ENCODE measurements at places on chromosomes 12 and 14.

- DNase-seq = no peak
Observed at GRCh38 chr12:23576372-23576771, 373.1 kb downstream of the SOX5 start.

DNA sequence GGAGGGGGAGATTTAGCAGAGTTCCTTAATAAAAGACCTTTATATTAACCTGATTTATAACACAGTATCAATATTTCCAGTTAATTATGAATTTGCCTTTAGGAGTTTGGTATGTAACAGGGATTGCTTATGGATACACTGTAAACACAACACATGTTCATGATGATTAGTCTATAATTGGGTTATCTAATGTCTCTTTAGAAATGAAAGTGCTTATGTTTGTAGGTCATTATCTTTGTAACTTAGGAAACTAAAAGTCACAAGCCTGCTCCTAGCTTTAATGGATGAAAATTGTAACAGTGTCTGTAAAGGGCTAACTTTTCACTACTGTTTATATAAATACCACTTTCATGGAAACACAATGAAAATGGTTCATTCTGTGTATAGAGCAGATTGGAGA is 9.4 kb downstream of the PDE3A start:
- DNase-seq = no peak

GRCh38 chr12:59182658-59183455 is 262.6 kb upstream of the LRIG3 start:
- DNase-seq = peak; percentile 77

GRCh38 chr12:54579696-54580333 is 8.6 kb downstream of the PPP1R1A start:
- DNase-seq = peak; percentile 84

DNA sequence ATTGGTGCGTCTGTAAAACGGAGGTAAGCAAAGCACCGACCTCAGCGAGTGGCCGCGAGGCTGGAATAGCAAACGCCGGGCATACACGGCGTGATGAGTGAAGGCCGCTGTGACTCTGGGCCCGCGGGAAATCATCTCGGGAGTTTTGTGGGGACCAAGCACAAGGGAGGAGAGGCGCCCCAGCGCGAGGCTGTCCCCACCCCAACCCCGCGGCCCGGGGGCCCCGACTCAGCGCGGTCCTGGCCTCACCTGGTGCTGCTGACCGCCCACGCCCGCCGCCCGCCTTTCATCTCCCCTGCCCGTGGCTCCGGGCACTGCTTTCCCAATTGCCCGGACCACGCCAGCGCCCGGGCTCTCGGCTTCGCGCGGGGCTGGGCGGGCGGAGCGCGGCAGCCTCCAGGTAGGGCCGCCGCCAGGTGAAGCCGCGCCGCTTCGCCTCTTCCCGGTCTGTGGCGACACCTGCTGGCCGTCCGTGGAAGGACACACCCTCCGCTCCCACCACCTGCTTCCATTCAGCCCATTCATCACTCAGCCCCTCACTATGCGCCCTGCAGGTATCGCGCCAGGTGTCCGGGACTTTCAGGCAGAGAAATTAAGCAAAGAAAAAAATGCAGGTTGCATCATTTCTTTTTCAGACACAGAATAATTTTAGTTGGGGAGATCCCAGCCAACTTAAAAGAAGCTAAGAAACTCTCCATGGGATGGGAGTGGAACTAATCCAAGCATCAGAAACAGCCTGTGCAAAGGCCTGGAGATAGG is 360.4 kb downstream of the MED13L start:
- peak; percentile 70 for DNase-seq

GRCh38 chr12:124369055-124369826 is 74.3 kb downstream of the RFLNA start:
- peak; percentile 98 for DNase-seq

DNA sequence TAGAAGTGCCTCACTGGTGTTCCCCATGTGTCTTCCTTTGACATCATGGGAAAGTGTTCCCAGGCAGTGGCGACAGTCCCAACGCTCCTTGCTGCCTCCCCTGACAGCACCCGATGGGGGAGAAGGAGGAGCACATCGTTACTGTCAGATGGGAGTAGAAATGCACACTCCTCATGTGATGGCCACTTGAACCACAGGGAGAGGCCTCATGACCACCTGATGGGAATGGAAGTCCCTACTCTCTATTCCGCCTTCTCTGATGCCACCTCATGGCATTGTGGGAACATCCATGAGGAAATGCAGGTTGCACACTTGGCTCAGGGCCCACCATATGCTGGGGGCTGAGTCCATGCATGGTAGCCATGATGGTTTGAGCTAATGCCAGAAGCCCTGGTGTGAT is 14.3 kb upstream of the CORO1C start:
- DNase-seq = no peak

GRCh38 chr12:58097741-58098140 is 156.4 kb downstream of the ATP23 start:
- DNase-seq = no peak

DNA sequence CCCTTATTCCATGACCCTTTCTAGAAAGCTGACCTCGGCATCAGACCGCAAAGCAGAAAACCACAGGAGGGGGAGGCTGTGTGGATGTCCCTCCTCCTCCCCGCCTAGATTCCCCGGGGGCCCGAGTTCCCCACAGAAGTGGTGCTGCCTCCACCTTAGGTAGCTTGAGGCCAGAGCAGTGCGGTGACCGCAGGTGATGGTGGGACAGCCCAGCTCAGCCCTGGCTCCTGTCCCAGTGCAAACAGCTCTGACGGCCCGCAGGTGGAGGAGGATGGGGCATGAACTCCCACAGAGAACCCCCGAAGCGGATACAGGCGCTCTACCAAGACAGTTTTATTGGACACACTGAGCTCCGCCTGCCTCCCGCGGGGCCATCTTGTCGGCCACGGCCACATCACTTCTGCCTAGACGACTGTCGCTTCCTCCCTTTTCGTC is 19.5 kb downstream of the ARL6IP4 start:
- no peak for DNase-seq

DNA sequence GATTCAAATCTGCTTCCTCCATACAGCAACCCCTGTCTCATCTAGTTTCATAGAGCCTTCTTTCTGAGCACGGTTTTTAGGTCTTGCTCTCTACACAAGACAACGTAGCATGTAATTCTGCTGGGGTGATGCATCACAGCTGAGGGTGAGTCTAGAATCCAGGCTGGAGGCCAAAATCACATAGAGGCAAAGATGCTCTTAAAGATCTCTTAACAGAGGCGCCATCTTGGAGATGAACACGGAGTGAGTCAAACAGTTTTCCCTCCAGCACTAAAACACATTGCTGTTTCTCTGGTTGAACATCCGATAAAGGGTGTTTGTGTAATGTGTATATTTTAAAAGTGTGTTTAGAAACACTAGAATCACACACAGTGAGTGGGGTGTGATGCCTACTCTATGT is 78.9 kb downstream of the NOS1 start:
- no peak for DNase-seq

GRCh38 chr12:32252199-32253073 is 145.8 kb downstream of the BICD1 start:
- DNase-seq = no peak

- no peak for DNase-seq
Observed at GRCh38 chr14:101215927-101216326, 312.4 kb upstream of the RTL1 start.

DNA sequence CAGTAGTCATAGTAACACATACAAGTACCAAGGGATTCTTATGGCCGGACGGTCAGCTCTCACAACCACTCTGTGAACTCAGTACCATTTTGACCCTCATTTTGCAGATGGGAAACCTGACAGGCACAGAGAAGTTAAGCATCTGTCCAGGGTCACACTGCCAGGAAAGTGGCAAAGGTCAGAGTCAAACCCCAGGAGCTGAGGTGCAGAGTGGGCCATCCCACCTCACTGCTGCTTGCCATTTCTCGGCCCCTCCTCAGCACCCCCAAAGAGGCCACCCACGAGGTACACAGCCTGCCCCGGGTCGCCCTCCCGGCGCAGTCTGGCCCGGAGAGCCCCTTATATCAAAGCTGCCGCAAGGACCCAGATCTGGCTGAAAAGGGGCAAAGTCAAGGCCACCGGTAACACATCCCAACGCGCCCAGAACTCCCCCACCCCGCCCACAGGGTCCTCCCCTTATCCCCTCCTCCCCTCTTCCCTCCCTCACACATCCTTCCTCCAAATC is 1.7 kb downstream of the NCOR2 start:
- DNase-seq = no peak

- DNase-seq = peak; percentile 16
Observed at GRCh38 chr12:59372956-59373355, 222.9 kb upstream of the SLC16A7 start.

GRCh38 chr12:47303207-47303606 is 223.4 kb upstream of the AMIGO2 start:
- no peak for DNase-seq

GRCh38 chr12:64566831-64567517 is 43.3 kb upstream of the RASSF3 start:
- no peak for DNase-seq

DNA sequence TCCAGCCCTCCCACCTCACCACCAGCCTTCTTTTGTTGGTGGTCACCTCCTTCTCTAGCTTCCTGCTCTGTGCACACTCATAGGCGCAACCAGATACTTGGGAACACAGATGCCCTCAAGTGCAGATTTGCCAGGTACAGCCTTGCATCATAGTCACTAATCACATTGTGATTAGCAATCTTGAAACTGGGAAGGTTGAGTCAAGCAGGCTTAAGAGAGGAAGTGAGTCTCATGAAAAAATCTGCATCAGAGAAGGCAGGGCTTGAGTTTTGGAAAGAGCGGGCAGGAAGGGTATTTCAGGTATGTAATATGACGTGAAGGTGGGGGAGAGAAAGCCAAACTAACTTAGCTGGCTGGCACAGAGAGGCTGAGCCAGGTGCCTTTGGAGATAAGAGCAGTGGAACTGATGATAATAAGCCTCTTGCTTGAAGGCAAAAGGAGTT is 2.7 kb upstream of the RABGGTA start:
- DNase-seq = no peak

- no peak for DNase-seq
Observed at GRCh38 chr12:119328111-119328510, 6.4 kb upstream of the CCDC60 start.

GRCh38 chr12:102441077-102441596 is 39.2 kb downstream of the IGF1 start:
- no peak for DNase-seq

DNA sequence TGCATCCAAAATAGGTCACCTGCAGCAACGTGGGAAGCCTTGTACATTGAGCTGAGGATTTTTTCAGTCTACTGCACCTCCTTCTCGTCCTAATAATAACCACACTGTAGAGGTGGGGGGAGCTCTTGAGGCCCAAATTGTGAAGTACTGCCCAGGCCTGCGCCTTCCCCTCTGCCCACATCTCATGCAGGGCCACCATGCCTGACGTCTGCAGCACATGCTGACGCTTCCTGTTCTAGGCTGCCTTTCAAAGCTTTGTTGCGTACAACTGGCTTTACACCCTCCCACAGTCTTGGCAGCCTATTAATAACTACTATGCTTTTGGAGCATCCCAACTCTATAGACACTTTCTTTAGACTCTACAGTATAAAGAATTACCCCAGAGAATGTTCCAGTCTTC is 26.5 kb upstream of the TTC7B start:
- no peak for DNase-seq

GRCh38 chr14:91817566-91818325 is 49.6 kb downstream of the TC2N start:
- DNase-seq = no peak

GRCh38 chr14:82239223-82239622 is 705.6 kb upstream of the SEL1L start:
- DNase-seq = no peak

- DNase-seq = peak; percentile 41
Observed at GRCh38 chr12:22334410-22335100, at the start of gene ST8SIA1. TSS of gene ST8SIA1 (minus strand) at chr12:22334707. CDS start at chr12:22334232, 475 bp downstream.

DNA sequence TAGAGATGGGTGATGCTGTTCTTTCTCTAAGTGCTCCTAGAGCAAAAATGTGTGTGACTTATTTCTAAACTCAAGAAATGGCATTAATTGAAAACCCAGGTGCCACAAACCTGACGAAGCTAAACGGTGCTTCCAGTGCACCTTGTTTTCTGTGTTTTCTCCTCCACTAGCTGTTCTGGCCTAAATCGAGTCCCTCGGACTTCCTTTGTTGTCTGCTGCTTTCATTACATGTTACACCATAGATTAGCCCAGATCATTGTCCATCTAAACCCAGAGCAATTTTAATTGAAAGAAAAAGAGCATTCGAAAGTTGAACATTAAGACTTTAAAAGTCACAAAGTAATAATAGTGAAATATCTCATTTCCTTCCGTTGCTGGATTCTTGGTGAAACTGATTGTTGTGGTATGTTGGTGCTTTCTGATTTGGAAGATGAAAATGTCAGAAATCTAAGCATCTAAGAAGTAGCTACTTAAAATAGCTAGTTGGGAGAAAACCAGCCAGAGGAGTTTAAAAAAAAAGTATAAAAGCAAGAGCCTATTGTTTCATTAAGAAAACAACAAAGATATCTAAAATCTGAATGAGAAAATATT is 219.6 kb upstream of the G2E3 start:
- no peak for DNase-seq

GRCh38 chr12:119156401-119157044 is 22.2 kb upstream of the HSPB8 start:
- DNase-seq = no peak

- DNase-seq = no peak
Observed at GRCh38 chr12:27342536-27342935, 9.9 kb downstream of the BMAL2 start.

DNA sequence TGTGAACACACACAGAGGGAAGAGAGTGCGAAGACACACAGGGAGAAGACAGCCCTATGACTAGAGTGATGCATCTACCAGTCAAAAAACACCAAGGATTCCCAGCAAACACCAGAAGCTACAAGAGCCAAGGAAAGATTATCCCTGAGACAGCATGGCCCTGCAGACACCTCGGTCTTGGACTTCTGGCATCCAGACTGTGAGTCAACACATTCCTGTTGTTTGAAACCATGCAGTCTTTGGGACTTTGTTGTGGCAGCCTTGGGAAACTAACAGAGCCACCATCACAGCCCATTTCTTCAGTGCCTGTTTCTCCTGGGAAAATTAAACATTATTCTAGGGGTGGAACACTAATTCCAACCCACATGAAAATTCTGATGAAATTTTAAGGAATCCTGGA is 220.6 kb downstream of the GXYLT1 start:
- DNase-seq = no peak
